NCI-H1048 (cell line): ENCODE measurements at places on chromosomes 12 and 14.

GRCh38 chr14:34036319-34036766 is 85.5 kb upstream of the EGLN3 start:
- no peak for DNase-seq

GRCh38 chr14:91402771-91403600 is 14.6 kb downstream of the CCDC88C start:
- no peak for DNase-seq

DNA sequence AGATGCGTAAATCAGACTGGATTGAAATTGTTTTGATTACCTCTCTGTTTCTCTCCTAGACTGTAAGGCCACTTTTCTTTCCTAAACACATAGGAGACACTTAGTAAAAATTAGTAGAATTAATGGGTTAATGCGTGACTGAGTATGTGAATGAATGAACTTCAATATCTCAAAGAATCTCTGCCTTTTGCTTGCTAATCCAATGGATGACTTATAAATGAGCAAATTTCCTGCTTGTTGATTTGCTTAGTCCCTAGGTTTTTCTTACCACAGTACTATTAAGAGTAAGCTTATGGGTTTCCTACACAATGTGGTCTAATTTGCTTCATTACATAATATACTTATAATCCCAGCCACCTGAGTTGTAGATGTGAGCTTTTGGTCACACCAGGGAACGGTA is 164.1 kb downstream of the SRGAP1 start:
- no peak for DNase-seq

DNA sequence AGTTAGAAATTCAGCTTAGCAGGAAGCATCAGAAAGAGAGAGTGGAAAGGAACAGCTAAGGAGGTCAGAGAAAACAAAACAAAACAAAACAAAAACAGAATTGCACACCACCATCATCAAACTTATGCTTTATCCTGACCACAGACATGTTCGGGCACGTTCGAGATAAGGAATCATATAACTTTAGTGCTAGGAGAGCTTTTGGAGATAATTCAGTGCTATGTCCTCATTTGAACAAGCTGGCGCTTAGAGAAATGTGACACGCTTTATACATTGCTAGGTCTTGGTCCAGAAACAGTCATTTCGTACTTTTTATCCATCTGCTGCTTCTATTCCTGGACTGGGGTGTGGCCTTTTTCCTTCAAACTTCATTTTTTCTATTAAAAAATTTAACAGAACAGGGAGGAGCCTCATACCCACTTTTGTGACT is 213.1 kb downstream of the PTPRO start:
- no peak for DNase-seq

DNA sequence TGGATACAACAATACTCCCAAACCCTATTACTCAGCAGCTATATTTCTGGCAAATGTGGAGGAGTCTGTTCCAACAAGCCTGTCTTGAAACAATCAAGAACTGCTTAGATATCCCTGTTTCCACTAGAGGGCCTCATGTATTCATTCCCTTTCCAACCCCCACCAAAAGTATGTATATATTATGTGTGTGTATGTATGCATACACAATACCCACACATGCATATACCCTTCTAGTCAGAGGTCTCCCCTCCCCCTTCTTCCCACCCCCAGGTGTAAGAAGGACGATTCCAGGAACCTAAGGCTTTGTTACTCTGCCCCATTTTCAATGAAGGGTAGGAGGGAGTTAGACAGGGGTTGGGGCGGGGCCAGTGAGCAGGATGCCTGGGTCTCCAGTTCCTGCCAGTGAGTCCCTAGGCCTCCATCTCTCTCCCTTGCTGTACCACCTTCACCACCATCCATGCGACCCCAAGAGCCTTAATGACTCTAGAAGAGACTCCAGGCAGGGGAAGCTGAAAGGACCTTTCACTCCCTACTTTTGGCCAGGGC is at the start of gene DGKA:
Gene DGKA, plus strand, starts transcription at position 392 of the 546 bp plus-strand sequence. CDS start 5,342 bp downstream, outside the sequence.
- no peak for DNase-seq

DNA sequence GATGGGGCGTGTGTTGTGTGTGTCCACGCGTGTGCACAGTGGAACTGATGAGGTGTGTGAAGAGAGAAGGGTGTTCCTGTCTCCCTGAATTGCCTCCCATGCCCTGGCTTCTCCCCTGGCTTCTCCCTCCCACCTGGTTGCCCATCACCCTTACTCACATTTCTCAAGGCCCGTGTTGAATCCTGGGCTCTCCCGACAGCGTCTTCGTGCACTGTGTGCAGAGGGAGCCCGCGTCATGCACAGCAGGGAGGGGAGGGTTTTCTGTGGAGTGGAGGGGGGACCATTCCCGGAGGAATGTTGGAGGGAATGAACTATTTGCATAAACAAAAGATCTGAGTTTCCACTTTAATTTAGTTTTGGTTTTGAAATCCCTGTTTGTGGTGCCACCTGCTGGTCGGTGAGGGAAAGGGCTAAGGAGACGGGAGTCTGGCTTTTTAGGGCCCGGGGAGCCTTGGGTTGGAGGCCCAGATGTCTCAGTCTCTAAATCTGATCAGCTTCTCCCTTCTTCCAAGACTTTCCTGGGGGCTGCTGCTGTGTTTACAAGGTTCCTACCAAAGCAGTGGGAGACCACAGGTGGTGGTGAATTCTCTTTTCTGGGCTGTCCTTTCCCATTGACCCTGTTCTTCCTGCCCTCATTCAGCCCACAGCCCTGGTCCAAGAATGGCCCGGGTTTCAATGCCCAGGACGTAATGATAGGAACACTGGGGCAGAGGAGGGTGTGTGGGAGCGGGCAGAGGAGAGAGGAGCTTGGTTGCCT is at the start of gene C1R:
Gene C1R, minus strand, starts transcription at position 217 of the 757 bp plus-strand sequence. Its CDS starts 57 bp downstream, at position 160.
- DNase-seq: peak; percentile 60

- no peak for DNase-seq
These were observed 94.4 kb downstream of the BICD1 start for GRCh38 chr12:32201096-32201495.

- DNase-seq: no peak
These were observed 958.5 kb upstream of the SEL1L start for GRCh38 chr14:82492157-82492556.

- no peak for DNase-seq
These were observed 654.5 kb downstream of the NOVA1 start for GRCh38 chr14:25943329-25943728.

GRCh38 chr12:104710940-104711689 is 247.0 kb downstream of the SLC41A2 start:
- DNase-seq: no peak

DNA sequence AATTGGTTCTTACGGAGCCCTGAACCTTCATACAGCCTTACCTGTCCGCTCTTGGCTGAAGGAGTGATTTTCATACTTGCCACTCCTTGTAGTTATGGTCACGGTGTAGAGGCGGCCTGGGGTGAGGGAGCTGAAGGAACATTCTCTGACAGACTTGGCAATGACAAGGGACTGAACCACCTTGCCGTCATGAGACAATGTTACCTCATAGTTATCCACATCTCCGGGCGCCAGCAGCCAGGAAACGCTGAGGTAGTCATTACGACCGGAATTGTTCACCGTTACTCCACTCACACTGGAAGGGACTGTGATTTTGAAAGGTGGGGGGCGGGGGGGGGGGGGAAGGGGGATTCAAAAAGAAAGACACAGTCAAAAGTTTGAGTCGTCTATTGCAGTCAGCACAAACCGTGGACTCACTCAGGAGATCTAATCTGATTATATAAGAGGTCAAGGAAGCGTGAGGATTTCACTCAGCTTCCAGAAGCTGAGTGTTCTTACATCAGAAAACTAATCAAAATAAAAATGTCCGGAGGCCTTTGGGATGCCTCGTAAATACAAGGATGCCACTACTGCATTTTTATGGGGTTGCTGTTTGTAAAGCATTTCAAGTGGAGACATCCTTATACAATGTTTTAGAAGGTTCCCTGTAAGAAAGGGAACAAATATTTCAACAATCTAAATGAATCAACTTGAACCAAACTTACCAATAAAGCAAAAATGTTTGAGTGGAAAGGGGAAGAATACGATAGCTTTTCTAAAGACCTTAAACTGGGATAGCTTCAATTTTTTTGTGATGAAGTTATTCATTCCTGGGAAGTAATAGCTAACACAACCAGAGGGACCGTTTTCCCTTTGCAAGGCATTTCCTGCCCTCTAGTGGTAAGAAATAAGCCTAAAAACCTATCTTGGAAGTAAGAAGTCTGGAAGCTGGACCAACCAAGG is 60.6 kb downstream of the PTPRB start:
- DNase-seq: peak; percentile 45

GRCh38 chr12:46892887-46893286 is 67.1 kb upstream of the SLC38A4 start:
- DNase-seq: no peak

DNA sequence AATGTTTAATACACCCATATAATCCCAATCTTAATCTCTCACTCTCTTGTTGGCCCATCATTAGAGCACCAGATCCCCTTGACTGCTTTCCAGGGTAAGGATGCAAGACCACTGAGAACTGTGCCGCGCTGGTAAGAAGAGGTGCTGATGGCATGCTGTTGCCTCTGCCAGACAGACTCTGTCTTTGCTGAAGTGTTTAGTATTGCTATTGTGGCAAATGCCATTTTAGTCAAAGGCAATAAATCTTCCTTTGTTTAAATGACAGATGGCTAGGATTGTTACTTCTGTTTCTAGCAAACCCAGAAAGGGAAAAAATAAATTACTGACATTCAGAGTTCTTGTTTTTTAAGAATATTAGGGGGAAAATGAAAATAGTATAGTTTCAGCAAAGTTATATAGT is 152.3 kb downstream of the MON2 start:
- DNase-seq: no peak

DNA sequence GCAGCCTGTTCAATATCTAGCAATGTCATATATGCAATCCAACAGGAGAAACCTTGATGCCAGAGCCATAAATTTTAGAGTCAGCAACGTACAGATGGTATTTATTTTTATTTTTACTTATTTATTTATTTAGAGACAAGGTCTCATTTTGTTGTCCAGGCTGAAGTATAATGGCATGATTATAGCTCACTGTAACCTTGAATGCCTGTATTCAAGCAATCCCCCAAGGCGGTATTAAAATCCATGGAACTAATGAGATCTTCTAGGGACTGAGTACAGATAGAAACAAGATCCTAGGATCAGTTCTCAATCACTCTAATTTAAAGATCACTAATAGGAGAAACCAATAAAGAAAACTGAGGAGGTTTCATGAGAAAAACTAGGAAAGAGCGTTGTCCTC is 89.3 kb downstream of the SLCO1B1 start:
- no peak for DNase-seq

- DNase-seq: no peak
These were observed 39.5 kb downstream of the UBR7 start for GRCh38 chr14:93246534-93246933.

DNA sequence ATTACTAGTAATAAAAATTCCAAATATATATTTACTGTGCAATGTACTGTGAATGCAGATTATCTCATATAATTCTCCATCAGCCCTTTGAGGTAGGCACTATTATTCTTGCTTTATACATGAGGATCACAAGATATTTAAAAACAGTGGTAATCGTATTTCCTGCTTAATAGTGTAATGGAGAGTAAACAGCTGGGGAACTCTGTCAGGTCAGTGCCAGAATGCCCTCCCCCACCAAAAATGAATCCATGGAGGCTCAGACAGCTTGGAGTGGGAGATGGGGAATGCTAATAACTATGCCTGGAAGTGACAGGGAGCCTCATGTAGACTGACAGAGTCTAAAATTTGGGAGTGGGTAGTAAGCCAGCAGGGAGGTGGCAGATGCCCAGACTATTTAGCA is 153.6 kb downstream of the PAH start:
- DNase-seq: no peak

GRCh38 chr12:64806593-64807460 is 17.6 kb upstream of the TBC1D30 start:
- no peak for DNase-seq

GRCh38 chr12:121519227-121519626 is 61.6 kb downstream of the KDM2B start:
- DNase-seq: no peak

DNA sequence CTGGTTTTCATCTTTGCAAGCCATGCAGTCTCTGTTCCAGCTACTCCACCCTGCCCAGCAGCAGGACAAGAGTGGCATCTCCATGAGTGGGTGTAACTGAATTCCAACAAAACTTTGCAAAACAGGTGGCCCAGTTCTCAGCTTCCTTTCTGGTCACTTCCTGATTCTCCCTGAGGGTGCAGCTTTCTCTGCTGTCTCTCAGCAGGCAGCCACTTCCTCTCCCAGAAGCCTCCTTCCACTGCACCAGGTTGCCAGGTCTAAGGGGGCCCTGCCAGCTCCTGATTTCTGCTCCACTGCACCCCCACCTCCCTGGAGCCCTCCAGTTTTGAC is 341.0 kb upstream of the FKBP4 start:
- DNase-seq: no peak

DNA sequence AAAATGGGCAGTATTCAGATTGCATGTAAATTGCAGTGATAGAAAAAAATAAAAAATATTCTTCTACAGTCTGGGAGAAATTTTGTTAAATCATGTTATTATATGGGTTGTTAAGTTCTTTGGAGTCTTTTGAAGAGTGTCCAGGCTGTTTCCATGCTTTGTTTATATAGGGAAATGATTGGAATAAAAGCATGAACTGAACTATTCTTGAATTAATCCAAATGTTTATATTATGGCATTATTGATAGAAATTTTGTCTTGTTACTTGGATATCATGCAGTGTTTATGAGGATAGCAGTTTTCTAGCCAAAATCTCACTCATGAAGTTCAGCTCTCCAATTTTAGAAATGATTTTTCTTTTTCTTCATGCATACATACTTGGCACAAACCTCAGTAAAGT is 108.2 kb upstream of the NAV3 start:
- no peak for DNase-seq
